ENCODE measurements at places on chromosomes 5 and 9.
A peak's percentile ranks its signal among the peaks of the same experiment; 100 is the strongest.

DNA sequence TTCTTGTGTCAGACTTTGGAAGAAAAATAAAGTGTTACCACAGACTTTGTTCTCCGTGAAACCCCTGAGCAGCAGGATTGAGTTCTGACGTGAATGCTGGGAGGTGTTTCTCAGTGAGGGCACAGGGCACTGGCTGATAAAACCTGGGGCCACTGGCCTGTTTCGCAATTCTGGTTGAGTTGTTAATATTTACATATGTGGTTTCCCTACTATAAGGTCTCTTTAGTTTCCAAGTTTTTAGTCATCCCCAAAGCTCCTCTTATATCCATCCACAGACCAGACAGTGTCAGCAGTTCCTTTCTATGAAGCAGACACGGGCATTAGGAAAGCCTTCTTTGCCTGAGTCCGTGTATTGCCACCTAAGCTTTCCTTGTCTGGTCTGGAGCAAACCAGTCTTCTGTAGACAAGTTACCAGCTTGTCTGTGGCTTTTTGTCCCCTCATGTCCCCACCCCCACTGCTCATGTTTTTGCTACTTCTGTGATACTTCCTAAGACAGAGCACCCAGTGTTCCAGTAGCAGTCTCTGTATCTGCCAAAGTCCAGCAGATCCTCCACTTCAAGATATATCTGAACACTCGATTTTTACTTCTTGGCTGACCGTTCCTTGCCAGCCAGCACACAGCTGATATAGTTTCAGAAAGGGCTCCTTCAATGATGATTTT lies 42.0 kb downstream of the ACO1 start:
- peak; percentile 76 for DNase-seq

DNA sequence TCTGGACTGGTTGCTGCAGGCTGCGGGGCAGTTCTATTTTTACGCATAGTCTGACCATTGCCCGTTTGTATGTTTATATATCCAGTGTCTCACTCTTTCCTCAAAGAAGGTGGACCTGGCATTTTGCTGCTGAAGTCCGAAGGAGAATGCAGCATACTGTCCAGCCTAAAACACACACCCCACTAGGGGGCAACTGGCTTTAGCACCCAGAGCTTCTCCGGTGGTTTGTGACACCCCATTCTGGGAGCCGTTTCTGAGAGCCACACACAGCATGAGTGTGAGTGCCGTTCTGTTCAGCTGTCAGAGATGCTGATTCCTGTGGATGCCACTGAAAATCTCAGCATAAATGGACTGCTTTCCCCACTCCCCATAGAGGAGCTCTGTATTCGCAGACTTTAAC lies 290.5 kb upstream of the TAS2R1 start:
- no peak for DNase-seq

DNA sequence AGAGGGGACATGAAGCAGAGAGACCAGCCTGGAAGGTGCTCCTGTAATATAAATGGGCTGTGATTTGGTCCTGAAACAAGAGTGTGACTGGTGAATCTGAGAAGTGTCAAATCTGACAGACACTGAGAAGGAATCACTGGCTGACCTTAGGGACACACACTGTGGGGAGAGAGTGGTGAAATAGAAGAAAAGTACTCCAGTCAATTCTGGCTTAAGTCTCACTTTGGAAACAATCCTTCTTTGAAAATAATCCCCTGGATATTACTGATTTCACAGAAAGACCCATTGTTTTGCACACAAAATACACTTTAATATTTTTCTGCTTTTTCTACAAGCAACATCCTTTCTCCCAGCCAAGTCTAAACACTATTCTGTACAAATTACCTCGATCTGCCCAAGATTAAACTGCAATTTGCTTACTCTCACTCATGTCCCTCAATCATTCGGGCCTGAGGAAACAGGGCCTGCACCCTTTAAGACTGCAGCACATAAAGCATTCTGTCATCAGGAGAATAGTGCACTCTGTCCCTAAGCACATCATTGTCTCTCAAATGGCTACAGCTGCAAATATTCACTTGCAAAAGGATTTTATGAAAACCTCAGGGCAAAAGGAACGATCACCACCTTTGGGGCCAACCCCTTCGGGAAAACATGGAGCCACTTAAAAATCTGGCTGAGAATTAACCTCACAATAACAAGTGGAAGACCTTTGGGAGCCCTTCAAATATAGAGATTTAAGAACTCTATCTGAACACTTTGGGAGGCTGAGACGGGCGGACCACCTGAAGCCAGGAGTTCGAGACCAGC lies 68.6 kb downstream of the MAPKAP1 start:
- DNase-seq: no peak

GRCh38 chr9:70117835-70118319 lies 74.2 kb downstream of the MAMDC2 start:
- DNase-seq: no peak

GRCh38 chr9:112380825-112381221 lies 915 bp downstream of the HSDL2 start:
- DNase-seq: peak; percentile 62

- no peak for DNase-seq
Observed at GRCh38 chr9:117470902-117471301, 56.0 kb upstream of the ASTN2 start.

DNA sequence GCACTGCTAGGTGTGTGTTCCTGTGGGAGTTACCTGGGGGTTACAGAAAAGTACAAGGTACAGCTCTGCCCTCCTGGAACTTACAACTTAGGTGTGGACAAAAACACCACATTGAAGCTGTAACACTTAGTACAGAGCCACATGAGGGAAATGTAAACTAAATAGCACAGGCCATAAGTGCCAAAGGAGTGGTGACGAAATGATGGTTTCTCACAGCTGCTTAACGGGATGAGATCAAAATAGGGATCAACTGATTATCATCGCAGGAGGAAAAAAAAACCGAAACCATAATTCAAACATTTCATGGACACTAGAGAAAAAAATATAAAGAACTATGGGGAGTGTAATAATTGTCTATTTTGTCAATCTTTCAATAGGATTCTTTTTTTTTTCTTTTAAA lies 5.9 kb downstream of the LIX1 start:
- DNase-seq: no peak

DNA sequence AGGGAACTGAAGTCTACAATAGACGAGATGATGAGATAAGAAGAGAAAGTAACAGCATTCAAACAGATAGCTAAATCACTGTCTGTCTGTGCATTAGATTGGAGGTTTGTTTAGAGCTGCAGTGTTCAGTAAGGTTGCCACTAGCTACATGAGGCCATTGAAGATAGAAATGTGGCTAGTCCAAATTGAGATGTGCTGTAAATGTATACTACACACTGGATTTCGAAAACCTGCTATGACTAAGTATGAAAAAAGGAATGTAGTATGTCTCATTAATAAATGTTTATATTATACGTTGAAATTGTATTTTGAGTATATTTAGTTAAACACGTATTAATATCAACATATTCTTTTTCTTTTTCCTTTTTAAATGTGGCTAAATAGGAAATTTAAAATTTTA lies 142.1 kb downstream of the XRCC4 start:
- peak; percentile 5 for DNase-seq

DNA sequence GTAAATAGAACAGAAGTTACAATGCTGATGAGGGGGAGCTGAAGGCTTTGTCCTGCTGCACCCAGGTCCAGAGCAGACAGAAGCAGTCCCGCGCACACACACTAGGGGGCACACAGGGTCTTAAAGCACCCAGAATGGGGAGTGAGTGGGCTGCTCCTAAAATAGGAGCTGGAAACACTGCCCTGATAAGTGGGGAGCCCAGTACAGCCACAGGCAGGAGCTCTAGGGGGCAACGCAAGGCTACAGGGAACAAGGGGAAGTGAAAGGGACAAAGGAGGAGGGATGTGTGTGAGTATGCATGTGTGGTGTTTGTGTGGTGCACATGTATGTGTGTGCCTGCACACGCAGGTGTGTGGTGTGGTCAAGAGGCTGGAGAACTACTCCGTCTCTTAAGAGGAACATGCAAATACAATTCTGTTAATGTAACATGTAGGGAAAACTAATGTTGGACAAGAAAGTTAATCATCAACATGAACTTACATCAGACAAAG lies 191.5 kb downstream of the ROR2 start:
- peak; percentile 78 for DNase-seq

DNA sequence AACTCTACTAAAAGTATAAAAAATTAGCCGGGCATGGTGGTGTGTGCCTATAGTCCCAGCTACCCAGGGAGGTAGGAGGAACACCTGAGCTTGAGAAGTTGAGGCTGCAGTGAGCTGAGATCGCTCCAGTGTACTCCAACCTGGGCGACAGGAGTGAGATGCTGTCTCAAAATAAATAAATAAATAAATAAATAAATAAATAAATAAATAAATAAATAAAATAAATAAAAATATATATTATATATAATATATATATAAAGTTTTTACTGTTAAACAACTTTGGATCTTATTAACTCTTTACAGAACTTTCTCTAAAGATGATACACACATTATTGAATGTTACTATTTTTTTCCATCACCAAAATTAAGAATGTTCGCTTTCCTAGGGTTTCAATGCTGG lies 38.4 kb downstream of the HMGCR start:
- no peak for DNase-seq

GRCh38 chr5:173925449-173926071 lies 37.4 kb downstream of the CPEB4 start:
- DNase-seq: peak; percentile 77

DNA sequence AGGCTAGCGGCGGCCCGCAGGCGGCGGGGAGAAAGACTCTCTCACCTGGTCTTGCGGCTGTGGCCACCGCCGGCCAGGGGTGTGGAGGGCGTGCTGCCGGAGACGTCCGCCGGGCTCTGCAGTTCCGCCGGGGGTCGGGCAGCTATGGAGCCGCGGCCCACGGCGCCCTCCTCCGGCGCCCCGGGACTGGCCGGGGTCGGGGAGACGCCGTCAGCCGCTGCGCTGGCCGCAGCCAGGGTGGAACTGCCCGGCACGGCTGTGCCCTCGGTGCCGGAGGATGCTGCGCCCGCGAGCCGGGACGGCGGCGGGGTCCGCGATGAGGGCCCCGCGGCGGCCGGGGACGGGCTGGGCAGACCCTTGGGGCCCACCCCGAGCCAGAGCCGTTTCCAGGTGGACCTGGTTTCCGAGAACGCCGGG lies 253 bp downstream of the SLC12A2 start:
- DNase-seq: no peak

DNA sequence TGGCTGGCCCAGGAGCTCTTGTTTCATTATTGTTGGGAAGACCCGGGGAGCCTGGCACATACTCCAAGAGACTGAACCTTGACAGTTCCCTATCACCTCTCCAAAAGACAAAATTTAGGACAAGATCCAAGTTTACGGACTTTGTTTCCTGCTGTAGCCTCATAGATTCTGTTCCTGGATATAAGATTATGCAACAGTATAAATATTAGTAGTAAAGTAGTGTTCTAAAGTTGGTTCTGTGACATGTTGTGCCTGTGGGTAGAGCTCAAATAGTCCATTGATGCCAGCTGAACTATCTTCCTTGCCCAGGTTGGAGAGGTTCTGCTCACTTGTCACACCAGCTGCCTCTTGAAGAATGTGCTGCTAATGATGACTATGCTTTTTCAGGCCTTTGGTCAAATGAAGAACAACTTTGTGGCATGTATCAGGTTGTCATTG lies 430.2 kb downstream of the DMAC1 start:
- no peak for DNase-seq

DNA sequence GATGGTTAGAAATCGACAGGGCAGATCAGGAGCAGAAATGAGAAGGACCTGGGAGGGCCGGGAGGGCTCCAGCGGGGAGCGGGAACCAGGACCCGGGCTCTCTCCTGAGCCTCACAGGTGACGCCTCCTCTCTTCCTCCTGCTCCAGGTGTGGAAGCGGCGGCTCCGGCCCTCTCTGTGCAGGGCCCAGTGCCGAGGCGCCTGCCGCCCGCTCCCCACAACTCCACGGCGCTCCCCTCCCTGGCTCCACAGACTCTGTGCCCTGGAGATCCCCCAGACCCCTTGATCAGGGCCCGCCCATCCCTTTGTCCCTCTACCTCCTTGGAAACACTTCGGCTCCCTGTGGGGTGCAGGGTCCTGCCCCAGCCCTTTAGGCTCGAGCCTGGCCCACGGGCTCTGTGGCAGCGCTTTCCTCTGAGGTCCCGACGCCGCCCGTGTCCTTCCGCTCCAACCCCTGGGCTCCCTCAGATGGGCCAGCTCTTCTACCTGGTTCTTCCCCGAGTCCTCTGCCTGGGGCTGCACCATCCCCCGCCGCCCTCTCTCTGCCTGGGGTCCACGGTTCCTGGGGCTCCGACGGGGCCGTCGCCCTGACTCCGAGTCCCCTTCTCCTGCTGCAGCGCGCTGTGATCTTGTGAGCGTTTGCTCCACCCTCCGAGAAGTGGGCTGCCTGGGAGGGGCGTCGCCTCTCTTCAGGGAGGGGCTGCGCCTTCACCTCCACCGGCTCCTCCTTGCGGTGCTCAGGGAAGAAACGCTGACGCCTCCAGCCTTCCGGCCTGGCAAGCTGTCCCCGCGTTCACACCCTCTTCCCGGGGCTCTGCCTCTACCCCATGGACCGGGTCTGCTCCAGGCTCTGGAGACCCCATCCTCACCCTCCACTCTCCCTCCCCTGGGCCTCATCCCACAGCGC lies 22.4 kb upstream of the SLC6A3 start:
- DNase-seq: no peak

DNA sequence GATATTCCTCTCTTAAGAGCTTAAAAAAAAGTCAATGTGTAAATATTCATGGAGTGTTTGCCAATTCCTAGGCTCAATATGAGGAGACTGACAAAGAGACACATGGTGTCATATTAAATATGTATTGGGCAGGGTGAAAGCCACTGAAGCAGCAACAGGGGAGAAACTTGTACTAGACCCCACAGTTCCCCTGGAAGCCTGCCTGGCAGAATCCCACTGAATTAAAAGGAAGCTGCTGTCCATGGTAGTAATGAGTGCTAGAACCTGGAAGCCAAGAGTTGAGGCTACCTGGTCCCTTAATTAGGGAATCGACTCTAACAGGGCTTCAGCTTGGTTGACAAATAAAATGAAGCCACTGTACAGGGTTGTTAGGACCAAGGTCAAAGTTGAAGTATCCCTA lies 129.4 kb upstream of the GPR151 start:
- peak; percentile 34 for DNase-seq

DNA sequence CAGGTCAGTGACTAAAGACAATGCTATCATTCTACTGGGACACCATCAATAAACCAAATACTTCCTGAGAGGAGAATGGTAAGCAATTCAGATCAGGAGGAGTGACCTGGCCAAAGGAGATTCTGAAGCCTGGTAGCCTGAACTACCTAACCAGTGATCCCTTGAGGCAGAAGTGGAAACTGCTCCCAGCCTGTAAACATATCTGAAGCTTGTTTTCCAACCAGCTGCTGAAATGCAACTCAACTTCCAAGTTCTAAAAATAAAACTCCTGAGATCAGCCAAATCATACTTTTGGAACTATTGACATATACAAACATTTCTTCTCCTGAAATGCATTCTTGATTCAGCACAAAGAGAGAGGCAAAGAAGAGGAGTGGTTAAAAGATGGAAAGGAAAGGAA lies 204.1 kb downstream of the EBF1 start:
- no peak for DNase-seq

- no peak for DNase-seq
Observed at GRCh38 chr5:11239261-11240015, 478.4 kb upstream of the DAP start.

DNA sequence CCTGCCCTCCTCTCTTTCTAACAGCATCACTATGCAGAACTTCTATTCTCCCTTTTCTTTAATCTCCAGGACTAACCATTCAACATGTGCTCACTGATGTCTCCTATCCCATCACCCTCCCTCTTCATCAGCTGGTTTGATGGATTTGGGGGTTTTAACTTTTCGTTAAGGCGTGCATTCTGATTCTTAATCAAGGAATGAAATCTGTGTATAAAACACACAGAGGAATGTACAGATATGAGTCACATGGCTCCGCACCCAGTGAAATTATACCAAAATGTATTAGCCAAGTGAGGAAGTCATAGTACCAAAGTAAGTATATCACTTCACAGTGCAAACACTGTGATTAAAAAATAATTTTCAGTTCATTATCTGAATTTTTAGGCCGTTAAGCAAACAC lies 35.2 kb downstream of the MARCHF11 start:
- no peak for DNase-seq

Measured in hematopoietic multipotent progenitor cell treated with erythropoietin and hydrocortisone succinate and interleukin-3 and kit ligand, for 6 days (in vitro differentiated cells).